ENCODE measurements at places on chromosomes 16 and 17. TPM values are rescaled to one million over a fixed set of nuclear protein-coding genes. Genes with fewer than 3 reads are reported as not detected.

Gene MYCBPAP
- not detected for total RNA-seq

DNA sequence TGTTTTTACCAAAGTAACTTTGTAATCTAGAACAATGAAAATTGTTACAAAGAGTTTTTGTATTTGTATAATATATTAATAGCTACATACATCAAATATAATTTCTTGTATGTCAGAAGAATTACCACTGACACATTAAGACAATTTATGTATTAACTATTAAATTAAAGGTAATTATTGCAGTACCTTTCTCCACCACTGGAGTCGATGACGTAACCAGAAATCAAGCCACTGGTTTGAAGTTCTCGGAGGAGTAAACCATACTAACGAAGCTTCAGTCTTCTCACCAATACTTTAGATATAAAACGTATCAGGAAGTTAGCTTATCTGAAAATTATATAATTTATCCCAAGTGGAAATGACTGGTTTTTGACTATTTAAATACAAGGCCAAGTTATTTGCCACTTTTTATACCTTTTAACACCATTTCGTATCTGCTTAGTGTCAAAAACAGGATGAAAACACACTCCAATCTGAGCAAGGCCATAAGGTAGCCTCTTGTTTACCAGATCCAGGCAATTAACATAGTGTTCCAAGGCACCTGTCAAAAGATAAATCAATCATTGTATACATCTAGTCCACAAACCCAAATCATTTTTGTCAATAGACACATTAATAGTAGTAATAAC, 4.3 kb downstream of the POLG2 start:
- no peak for DNase-seq

GRCh38 chr17:55769625-55770000, 18.8 kb downstream of the PCTP start:
- no peak for DNase-seq

DNA sequence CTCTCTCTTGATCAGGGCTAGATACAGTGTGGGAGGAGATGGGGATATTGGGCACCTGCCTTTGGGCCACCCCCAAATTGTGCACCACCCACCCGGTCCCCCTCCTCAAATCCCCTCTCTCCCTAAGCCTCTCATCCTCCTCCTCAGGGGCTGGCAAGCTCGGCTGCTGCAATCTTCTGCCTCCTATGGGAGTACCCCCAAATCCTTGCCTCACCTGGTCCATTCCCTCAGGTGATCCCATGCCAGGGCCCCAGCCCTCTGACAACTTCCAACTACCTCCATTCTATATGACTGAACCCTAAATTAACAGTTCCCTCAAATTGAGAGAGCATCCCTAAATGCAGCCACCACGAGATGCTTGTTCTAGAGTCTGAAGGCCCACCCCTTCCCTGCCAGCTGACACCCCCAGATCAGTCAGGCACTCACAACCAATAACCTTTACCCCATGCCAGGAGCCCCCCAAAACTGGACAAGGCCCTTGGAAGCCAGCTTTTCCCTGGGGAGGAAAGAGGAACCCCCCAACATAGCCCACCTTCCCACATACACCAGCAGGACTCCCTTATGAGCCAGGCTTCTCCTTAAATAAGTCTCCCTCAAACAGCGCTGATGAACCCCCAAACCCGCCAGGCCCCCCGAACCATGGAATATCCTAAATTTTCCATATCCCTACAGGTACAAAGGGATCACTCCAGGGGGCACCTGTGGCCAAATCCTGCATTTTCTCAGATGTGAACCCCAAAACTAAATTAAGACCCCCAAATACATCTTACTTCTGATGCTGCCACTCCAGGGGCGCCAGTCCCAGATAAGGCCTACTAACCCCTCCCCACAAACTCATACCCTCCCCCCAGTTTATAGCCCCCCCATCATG, 3.2 kb downstream of the DLG4 start:
- DNase-seq: no peak

DNA sequence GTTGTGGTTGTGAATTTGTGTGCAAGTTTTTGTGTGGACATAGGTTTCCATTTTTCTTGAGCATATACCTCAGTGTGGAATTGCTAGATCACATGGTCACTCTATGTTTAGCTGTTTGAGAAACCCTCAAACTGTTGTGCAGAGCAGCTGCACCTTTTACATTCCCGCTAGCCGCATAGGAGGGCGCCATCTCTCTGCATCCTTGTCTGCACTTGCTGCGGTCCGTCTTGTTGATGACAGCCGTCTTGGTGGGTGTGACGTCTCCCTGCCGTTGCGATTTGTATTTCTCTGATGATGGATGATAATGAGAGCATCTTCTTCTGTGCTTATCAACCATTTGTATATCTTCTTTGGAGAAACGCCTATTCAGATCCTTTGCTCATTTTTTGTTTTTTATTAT, 25.1 kb upstream of the IL17C start:
- DNase-seq: no peak

Data from stomach (tissue), 19 donors.